ENCODE measurements at places on chromosomes 13 and 19. TPM values are rescaled to one million over a fixed set of nuclear protein-coding genes. Genes with fewer than 3 reads are reported as not detected.

- H3K27me3 ChIP-seq: no peaks in the 10 kb centered on the region
- H3K4me3 ChIP-seq: no peak overlapping the region
Measured at GRCh38 chr13:42189061-42189460, 82.9 kb upstream of the AKAP11 start.

GRCh38 chr19:15788594-15789270 is 1.3 kb downstream of the OR10H5 start:
- H3K27ac ChIP-seq: no peak overlapping the region
- no peaks in the 10 kb centered on the region for H3K36me3 ChIP-seq
- H3K4me3 ChIP-seq: no peak overlapping the region
- peaks cover 7% of the 10 kb centered on the region for H3K27me3 ChIP-seq
- H3K4me1 ChIP-seq: no peaks in the 10 kb centered on the region

Gene SPRYD7
- 6.1 TPM for total RNA-seq

DNA sequence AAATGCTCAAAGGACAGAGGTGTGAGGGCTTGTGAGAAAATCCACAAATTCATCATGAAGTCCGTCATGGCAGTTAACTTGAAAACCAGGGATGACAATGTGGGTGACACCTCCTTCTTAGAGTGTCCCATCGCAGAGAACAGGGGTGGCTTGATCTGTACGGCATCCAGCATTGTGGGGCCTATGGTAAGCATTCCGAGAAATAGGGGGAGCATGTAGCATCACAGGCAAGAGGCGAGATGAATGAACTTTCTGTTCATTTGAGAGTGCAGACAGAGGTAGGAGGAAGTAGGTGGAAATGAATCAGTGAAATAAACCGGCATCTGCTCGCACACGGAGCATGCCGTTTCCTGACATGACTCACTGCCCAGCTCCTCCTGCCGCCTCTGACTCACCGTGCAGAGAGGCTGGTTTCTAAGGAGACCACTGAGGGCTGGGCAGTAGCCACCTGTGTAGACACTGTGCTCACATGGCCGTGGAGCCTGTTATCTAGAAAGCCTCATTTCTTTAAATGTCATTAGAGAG is 339.0 kb downstream of the RFC3 start:
- peak overlapping the region; percentile 45 for H3K27ac ChIP-seq
- no peaks in the 10 kb centered on the region for H3K4me1 ChIP-seq
- H3K27me3 ChIP-seq: no peaks in the 10 kb centered on the region
- peak; percentile 77 for DNase-seq

Gene MTUS2
- total RNA-seq: under 0.01 TPM

Gene PLD3
- total RNA-seq: 221 TPM

GRCh38 chr19:13623716-13624710 is 117.7 kb upstream of the CACNA1A start:
- H3K27ac ChIP-seq: no peak overlapping the region
- peaks cover 36% of the 10 kb centered on the region for H3K27me3 ChIP-seq
- H3K4me1 ChIP-seq: no peaks in the 10 kb centered on the region
- no peak for DNase-seq

DNA sequence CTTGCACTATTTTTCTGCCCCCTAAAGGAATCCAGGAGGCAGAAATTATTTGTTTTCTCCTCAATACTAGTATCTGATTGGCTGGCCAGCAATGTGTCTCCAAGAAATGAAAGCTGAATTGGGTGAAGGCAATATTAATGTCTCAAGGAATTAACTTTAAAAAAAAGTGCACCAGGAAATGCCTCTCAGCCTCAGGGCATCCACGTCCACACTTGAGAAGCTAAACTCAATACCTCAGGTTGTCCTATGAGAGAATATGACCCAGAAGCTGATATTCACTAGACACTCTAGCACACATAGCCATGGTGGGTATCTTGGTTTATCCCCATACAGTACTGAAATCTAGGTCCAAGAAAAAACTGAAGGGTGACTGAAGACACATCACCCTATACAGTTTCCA is 2.1 kb downstream of the ZNF91 start:
- no peaks in the 10 kb centered on the region for H3K27me3 ChIP-seq
- H3K36me3 ChIP-seq: no peaks in the 10 kb centered on the region
- H3K4me1 ChIP-seq: no peaks in the 10 kb centered on the region
- H3K4me3 ChIP-seq: no peak overlapping the region
- peak overlapping the region; percentile 98 for H3K27ac ChIP-seq

Gene NCR1
- not detected for total RNA-seq

Gene ZBTB32
- total RNA-seq: not detected

GRCh38 chr19:38711726-38712153 is 32.5 kb downstream of the CAPN12 start:
- peaks cover 30% of the 10 kb centered on the region for H3K4me1 ChIP-seq
- no peak overlapping the region for H3K4me3 ChIP-seq
- H3K36me3 ChIP-seq: peaks cover 6% of the 10 kb centered on the region

Gene FFAR1
- total RNA-seq: not detected

DNA sequence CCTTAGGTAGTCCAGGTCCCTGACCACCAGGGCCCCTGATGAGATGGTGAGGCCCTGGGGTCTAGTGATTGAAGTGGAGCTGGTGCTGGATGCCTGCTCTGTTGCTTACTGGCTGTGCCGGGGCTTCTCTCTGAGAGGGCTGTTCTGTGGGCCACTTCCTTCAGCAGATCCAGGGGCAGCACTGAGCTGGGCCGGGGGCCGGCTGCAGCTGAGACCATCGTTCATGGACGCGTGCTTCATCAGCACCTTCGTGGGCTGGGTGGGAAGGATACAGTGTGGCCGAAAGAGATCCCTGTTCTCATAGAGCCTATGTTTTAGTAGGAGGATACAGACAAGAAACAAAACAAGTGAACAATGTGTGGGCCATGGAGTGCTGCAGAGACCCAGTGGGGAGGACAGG is 33.2 kb upstream of the TEX29 start:
- H3K27me3 ChIP-seq: no peaks in the 10 kb centered on the region
- H3K27ac ChIP-seq: no peak overlapping the region
- no peak overlapping the region for H3K4me3 ChIP-seq
- no peaks in the 10 kb centered on the region for H3K36me3 ChIP-seq
- DNase-seq: no peak
- H3K4me1 ChIP-seq: no peaks in the 10 kb centered on the region

Gene PSG7
- total RNA-seq: not detected

- no peaks in the 10 kb centered on the region for H3K4me1 ChIP-seq
- no peaks in the 10 kb centered on the region for H3K27me3 ChIP-seq
- DNase-seq: peak; percentile 94
- peak overlapping the region; percentile 60 for H3K4me3 ChIP-seq
- peak overlapping the region; percentile 95 for H3K27ac ChIP-seq
Measured at GRCh38 chr19:15195371-15196334, 5.1 kb downstream of the NOTCH3 start.

Gene FAM124A
- total RNA-seq: 2.2 TPM

DNA sequence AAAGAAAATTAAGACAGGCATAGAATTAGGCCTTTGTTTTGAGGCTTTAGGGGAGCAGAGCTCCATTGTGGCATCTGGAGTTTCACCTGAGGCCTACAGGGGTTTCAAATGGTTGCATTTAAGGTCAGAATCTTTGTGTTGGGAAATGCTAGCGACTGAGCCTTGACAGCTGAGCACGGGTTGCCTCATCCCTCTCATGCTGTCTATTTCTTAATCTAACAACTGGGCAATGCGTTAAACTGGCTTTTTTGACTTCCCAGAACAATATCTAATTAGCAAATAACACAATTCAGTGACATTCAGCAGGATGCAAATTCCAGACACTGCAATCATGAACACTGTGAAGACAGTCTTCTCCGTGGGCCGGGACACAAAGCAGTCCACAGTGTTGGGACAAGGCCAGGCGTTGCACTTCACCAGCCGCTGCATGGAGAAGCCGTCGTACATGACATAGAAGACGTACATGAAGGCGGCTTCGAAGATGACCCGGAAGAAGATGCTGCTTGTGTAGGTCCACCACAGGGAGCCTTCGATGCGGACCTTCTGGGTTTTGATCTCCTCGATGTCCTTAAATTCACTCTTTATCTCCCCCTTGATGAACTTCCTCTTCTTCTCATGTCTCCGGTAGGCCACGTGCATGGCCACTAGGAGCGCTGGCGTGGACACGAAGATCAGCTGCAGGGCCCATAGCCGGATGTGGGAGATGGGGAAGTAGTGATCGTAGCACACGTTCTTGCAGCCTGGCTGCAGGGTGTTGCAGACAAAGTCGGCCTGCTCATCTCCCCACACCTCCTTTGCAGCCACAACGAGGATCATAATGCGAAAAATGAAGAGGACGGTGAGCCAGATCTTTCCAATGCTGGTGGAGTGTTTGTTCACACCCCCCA is 3.8 kb downstream of the GJB2 start:
- peaks cover 9% of the 10 kb centered on the region for H3K27me3 ChIP-seq
- H3K27ac ChIP-seq: no peak overlapping the region
- DNase-seq: no peak
- H3K36me3 ChIP-seq: no peaks in the 10 kb centered on the region
- peaks cover 9% of the 10 kb centered on the region for H3K4me1 ChIP-seq

Gene MCEMP1
- 1.0 TPM for total RNA-seq

Gene KLK15
- not detected for total RNA-seq

- no peaks in the 10 kb centered on the region for H3K27me3 ChIP-seq
- no peaks in the 10 kb centered on the region for H3K36me3 ChIP-seq
- DNase-seq: no peak
- H3K4me1 ChIP-seq: no peaks in the 10 kb centered on the region
Measured at GRCh38 chr19:32879741-32880140, 10.2 kb upstream of the SLC7A9 start.

DNA sequence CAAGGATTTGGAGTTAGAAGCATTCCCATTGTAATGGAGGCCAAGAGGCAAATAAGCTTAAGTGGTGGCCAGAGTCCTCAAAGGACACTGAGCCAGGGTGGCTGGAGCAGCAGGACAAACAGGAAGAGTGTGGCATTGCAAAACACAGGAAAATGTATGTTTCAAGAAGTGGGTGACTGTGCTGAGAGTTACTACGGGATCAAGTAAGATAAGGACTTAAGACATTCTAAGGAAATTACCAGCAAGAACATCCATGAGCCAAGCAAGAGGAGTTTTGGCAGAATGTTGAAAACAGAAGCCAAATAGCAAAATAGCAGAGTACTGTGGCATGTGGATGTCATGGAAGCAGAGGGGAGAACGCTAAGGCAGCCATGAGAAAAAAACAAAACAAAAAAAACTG is 104.2 kb downstream of the RAP2A start:
- DNase-seq: no peak
- H3K36me3 ChIP-seq: no peaks in the 10 kb centered on the region
- no peak overlapping the region for H3K4me3 ChIP-seq
- no peaks in the 10 kb centered on the region for H3K27me3 ChIP-seq
- H3K4me1 ChIP-seq: no peaks in the 10 kb centered on the region
- no peak overlapping the region for H3K27ac ChIP-seq

DNA sequence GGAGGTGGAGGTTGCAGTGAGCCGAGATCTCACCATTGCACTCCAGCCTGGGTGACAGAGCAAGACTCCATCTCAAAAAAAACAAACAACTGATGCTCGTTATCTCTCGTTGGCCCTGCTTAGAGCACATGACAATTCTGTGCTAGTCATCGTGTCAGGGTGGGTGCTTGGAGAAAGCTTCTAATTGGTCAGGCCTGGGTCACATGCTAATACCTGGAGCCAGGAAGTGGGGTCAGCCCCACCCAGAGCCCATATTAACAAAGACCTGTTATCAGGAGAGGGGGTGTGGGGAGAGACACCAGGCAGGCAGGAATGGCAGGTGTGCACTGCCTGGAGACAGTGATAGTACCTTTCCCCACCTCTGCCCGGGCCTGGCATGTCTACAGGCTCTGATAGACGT is 84.9 kb downstream of the DPF1 start:
- no peaks in the 10 kb centered on the region for H3K4me1 ChIP-seq
- no peaks in the 10 kb centered on the region for H3K27me3 ChIP-seq
- no peak overlapping the region for H3K4me3 ChIP-seq
- no peak overlapping the region for H3K27ac ChIP-seq
- DNase-seq: no peak

Gene ZNF587B
- 26.6 TPM for total RNA-seq

Gene ZNF155
- 6.1 TPM for total RNA-seq

DNA sequence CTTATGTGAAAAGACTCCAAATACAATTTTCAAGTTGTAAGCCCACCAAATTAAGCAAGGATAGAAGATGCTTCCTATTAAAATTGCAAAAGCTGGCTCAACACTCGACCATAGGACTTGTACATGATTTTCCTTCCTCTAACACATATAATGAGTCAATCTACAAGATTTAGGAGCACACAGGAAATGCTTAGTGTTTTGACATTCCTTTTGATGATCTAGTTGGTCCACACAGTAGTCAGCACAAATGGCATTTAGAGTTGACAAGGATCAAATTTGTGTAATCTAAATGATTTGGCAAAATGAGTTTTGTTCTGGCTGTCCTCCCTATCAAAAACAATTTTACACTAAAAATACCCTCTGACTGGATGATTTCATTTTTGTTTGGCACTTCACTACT is 340.2 kb downstream of the DIAPH3 start:
- DNase-seq: no peak

Gene MAB21L1
- 11.8 TPM for total RNA-seq

- H3K27ac ChIP-seq: no peak overlapping the region
- H3K4me1 ChIP-seq: no peaks in the 10 kb centered on the region
- H3K36me3 ChIP-seq: no peaks in the 10 kb centered on the region
- no peak overlapping the region for H3K4me3 ChIP-seq
- no peaks in the 10 kb centered on the region for H3K27me3 ChIP-seq
- DNase-seq: no peak
Measured at GRCh38 chr13:29500386-29500785, 95.1 kb downstream of the SLC7A1 start.

Gene GIPR
- 4.8 TPM for total RNA-seq

Gene MISP3
- 4.6 TPM for total RNA-seq

- H3K27me3 ChIP-seq: no peaks in the 10 kb centered on the region
- no peak overlapping the region for H3K27ac ChIP-seq
- no peaks in the 10 kb centered on the region for H3K36me3 ChIP-seq
Measured at GRCh38 chr19:38142176-38143035, 81.6 kb downstream of the DPF1 start.

- no peaks in the 10 kb centered on the region for H3K4me1 ChIP-seq
- no peak overlapping the region for H3K27ac ChIP-seq
- no peak for DNase-seq
Measured at GRCh38 chr19:8640402-8641004, 10.1 kb downstream of the NFILZ start.

GRCh38 chr13:44921246-44921877 is 67.9 kb downstream of the NUFIP1 start:
- no peak overlapping the region for H3K4me3 ChIP-seq
- no peak for DNase-seq
- H3K27me3 ChIP-seq: no peaks in the 10 kb centered on the region

- peaks cover 7% of the 10 kb centered on the region for H3K4me1 ChIP-seq
- DNase-seq: peak; percentile 58
Measured at GRCh38 chr19:24033963-24034342, 53.0 kb upstream of the ZNF254 start.

Data from breast epithelium (tissue), 4 donors.